ENCODE measurements at places on chromosomes 11 and 22.

DNA sequence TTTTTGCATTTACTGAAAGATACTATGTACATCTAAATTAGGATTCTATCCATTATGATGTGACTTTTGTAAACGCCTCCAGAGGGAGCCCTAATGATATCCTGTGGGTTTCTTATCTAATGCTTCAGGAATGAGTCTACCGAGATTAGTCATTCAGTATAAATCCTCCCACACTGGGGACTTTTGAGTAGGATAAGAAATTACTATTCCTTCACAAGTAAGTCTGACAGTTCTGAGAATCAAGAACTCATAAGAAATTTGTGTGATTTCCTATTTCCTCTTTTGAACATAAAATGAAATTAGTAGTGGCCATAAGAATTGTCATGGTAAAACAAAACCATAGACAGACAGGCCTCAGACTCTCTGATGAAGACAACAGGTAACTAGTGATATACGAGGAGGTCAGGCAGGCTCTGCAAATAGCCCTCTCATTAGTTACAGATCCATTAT lies 10.0 kb upstream of the OR5M1 start:
- DNase-seq, result no peak

GRCh38 chr11:2215561-2216399 lies 44.2 kb upstream of the TH start:
- DNase-seq, result no peak

DNA sequence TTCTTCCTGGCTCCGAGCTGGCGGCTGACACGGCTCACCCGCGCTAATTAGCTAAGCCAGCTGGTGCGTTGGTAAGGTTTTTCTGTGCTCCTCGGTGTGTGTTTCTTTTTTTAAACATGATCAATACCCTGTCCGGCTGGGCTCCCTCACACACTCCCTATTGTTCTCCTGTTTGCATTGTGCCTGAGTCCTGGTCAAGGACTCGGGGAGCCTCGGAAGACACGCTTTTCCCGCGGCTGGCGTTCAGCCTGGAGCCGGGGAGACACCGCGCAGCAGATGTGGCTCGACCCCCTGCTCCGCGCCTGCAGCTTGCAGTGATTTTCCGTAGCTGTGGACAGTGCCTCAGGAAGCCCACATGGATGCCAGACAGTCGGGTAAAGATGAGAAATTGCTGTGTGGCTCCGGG lies 454.9 kb upstream of the CADM1 start:
- DNase-seq, result peak; percentile 51

DNA sequence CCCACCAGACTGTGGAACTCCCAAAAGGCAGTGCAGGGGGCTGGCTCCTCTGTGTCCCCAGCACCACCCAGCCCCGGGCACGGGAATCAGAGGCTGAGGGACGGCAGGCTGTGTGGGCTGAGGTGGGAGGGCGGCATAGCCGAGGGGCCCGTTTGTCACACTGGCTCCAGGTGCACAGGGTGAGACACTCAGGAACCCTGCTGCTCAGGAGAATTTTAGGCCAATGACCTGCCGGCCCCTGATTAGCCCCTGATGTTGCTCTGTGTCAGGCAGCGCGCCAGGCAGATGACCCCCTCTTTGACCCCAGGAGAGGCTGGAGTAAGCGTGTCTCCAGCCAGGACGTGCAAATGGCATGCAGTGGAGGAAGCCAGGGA lies 52.7 kb downstream of the RTL6 start:
- DNase-seq, result no peak

DNA sequence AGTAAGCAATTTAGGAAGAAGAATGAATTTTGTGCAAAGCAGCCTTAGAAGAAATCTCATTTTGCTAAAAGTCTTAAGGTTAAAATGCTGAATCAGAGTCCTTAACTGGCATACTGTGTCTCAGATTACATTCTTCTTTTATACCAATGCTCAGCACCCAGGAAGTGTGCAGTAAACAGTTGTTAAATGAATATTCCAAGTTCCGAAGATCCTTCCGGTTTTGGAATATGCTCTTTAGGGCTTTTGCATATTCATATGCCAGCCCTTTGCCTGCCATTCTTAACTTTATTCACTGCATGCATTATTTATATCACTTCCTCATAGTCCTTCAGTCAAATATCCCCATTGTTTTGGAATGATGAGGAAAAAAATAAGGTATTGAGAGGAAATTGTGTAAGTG lies 242.0 kb downstream of the DDX10 start:
- DNase-seq, result no peak

GRCh38 chr11:119990309-119991021 lies 147.4 kb downstream of the TRIM29 start:
- DNase-seq, result no peak

DNA sequence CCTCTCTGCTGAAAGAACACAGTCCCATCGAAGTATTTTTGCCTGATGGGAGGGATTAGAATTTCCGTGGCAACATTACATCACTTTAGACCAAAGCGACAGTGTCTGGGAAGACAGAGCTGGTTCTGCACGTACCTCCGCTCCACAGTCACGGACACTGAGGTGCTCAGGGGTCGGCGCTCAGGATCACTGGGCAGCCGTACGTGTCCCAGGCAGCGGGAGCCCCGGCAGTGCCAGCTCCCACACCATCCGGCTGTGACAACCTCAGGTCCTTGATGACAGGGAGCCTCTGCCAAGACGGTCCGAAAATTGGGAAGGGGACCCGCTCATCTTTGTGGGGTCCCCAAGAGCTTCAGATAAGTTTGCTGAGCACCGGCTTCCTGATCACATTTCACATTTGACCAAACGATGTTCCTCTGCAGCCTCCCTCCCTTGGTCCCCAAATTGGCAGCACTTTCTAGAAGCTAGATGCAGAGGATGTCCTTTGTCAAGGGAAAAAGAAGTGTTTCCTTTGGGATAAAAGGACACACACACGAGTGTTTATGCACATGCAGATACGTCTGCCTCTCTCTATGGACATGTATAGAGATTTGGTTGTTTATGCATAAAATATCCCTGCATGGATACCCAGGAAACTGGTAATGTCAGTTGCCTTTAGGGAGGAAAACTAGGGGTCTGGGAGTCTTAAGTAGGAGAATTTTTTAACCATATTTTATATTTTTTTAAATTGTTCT lies 61.6 kb upstream of the LINC01488 start:
- no peak for DNase-seq

GRCh38 chr22:31206896-31207687 lies 5.0 kb upstream of the LIMK2 start:
- no peak for DNase-seq

DNA sequence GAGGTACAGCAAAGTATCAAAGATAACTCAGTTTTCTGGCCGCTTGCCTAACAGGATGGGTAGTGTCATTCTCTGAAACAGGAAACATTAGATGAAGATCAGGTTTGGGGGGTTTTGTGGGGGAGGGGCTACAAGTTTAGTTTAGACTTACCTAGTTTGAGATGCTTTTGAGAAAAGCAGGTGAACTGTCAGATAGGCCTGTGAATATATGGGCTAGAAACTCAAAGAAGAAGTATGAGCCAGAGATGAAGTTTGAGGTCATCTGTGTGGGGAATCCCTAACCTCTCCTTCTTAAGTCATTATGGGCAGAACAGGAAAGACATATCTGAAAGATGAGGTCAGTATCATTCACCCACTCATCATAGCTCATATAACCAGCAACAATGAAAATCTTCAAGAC lies 11.9 kb downstream of the HOATZ start:
- DNase-seq, result no peak

DNA sequence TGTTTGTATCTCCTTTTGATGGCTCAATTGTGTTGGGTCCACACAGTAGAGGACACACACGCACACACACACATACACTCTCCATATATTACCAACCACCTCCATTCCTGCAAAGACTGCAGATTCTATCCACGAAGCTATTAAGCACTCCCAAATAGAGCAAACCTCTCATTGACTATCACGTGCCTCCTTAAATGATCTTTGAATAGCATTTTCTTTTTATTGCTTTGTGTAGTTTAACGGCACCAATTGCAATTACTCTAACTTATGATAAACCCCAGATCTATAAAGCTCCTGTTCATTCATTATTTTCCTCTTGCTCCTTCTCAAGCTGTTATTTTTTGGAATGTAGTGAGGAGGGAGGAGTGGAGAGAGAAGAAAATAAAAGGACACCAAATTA lies 204.7 kb downstream of the ST3GAL4 start:
- no peak for DNase-seq

DNA sequence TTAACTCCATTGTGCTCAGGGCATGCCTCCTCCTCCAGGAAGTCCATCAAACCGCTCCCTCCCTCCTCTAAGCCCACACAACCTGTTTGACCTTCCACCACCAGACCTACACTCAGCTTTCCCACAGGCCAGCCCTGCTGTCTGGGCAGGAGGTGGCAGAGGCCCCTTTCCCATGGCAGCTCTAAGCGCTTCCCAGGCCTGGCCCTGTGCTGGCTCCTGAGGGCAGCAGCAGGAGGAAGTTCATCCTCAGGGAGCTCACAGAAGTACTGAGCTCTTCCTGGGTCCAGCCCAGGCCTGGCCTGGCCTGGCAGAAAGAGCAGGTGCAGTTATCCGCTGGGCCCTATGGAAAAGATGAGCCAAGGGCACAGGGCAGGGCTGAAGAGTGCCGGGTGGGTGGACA lies 31.4 kb downstream of the ARAP1 start:
- no peak for DNase-seq

DNA sequence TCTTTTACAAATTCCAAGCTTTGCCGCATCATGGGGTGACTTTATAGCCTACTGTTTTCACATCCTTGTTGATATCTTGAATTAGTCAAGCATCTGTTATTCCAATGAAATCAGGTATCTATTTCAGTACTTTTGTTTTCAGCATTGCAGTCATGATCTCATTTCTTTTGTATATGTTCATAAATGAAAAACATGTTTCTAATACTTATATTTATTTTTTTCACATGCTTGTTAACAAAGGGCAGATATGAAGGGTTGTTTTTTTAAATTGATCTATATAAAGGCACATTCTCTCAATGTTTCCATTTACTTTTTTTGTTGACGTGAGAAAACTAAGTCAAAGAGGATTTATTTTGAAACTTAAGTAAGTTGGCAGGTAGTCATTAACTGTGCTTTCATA lies 964.8 kb downstream of the JRKL start:
- no peak for DNase-seq

DNA sequence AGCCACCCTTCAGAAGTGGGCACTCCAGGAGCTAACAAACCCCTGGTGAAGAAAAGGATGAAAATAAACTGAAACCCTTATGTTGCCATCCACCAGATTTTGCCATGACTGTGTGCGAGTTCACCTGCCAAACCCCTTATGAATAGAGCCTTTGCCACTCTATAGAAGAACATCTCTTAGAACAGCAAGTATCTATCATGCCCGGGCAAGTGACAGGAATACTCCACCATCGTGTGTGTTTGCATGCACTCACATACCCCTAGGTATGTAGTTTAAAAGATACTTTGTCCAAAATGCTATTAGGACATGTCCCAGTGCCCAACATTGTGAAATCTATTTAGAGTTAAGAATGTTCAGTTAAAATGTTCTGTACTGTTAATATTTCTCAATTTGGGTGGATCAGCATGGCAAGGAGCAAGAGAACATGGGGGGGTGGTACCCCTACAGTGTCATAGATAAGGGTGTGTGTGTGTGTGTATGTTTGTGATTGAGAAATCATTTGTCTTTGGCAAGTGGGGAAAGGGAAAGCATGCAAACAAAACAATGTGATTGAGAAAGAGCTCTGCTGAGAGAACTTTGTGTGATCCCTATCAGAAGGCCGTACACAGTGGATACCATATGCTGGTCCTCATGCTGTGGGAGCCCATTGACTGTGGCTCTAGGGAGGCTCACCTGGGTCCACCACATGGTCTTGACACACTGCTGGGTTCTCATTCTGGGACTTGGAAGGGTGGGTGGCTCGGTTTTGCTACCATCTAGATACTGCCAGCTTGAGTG lies 94.9 kb downstream of the ZBTB16 start:
- no peak for DNase-seq

GRCh38 chr22:27295605-27296004 lies 506.0 kb downstream of the MN1 start:
- no peak for DNase-seq

- no peak for DNase-seq
These were observed 74.2 kb upstream of the SLC25A18 start for GRCh38 chr22:17489101-17489500.

- no peak for DNase-seq
These were observed 61.1 kb downstream of the DEPDC5 start for GRCh38 chr22:31814942-31815341.

DNA sequence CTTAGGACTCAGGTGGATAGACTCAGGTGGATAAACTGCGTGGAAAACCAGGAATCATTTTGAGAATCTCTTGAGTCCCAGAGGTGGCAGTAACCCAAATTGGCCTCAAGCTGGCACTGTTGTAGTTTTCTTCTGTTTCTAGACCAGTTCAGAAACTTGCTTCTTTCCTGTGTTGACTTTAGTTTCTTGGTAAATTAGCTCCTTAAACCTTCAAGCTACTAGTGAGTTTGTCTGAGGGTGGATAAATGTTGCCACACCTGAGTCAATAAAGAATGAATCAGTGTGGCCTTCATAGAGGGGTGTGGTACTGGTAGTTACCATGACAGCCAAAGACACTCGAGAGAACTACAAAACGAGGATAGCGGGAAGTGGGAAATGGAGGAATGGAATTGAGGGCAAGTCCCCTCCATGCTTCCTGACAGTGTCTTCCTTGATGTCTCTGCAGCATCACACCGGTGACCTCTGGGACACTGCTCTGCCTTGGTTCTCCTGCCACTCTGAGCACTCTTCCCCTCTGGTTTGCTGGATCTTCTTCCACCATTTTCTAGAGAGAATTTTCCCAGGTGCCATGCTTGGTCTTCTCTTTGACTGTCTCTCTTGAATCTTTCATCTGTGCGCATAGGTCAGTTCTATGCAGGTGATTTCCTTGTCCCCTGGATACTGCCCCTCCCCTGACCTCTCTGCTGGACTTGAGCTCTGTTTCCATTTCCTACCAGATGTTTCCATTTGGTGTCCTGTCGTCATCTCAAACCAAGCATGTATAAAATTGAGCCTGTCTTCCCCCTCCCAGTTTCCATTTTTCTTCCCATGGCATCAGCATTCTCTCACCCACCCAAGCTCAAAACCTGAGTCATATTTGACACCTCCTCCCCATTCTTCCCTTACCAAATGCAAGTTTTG lies 7.2 kb downstream of the POLD4 start:
- DNase-seq, result peak; percentile 12

- DNase-seq, result no peak
These were observed 14.8 kb downstream of the SGSM3 start for GRCh38 chr22:40385036-40385782.

DNA sequence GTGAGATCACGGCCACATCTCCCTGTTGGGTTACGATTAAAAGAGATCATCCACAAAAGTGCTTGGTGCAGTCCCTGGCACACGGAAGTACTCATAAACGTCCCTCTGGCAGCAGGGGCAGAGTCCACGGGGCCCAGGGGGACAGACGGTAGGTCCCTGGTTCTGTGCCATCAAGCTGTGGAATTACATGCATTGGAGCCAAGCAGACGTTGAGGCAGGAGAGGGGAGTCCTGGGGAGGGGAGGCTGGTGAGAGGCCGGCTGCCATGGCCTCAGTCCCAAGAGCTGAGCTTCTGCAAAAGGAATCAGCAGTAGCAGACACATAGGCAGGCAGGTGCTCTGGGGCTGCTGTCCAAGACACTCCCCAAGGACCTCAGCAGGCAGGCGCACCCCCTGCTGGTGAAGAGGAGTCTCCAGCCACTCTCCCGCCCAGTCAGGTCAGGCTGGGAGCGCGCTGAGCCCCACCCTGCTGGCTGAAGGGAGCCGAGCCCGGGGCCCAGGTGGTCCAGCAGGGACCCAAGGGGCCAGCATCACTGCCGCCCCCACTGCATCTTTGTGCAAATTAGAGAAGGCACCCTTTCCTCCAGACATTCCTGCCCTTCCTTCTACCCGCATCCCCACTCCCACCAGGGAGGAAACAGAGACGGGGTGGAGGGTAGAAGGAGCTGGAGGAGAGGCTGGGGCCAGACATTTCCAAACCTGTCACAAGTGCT lies 7.6 kb upstream of the KCTD17 start:
- no peak for DNase-seq
